ENCODE measurements at places on chromosomes 13 and 19. TPM values are rescaled to one million over a fixed set of nuclear protein-coding genes. Genes with fewer than 3 reads are reported as not detected.

DNA sequence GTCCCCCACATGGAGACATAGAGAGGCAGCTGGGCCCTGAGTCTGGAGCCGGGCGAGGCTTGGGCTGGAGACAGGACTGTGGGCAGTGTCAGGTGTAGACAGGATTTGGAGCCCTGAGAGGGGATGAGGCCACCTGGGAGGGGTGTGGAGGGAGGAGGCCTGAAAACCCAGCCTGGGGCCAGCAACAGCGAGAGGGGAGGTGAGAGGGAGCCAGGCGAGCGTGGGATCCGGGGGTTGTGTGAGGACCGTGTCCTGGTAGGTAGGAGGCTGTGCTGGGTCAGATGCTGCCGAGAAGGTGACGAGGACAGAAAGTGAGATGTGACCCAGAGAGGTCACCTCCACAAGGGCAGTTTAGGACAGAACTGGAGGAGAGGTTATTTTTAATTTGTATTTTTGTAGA lies 7.4 kb downstream of the MPND start:
- DNase-seq: no peak

DNA sequence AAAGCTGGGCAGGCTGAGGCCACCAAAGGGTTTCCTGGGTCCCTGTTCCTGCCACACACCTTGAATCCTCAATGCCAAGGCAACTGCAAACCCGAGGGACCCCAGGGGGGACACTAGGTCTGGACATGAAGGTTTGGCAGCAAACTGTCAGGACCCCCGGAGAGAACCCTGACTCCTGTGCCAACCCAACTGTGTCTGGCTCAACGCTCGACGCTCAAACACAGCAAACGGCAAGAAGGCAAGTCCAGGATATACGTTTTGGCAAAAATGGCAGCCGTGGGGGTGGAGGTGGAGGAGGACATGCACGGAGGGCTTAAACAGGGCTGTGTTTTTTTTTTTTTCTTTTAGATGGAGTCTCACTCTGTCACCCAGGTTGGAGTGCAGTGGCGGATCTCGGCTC lies 73.0 kb downstream of the GADD45B start:
- no peak for DNase-seq

DNA sequence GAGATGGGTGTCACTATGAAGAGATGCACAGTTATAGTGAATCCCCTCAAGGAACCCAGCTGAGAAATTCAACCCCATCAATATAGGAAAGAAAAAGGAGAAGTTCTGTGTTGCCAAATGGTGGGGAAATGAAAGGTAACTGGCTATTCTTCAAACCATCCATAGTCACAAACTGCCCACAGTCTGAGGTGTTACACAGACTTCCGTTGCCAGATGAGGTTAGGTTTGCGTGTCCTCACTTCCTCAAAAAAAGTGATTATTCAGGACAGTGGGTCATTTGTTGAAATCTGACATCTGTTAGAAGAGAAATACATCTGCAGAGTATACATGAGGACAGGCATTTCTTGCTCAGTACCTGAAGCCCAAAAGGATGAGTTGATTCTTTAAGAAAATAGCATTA lies 9.0 kb downstream of the SIGLEC5 start:
- DNase-seq: no peak

DNA sequence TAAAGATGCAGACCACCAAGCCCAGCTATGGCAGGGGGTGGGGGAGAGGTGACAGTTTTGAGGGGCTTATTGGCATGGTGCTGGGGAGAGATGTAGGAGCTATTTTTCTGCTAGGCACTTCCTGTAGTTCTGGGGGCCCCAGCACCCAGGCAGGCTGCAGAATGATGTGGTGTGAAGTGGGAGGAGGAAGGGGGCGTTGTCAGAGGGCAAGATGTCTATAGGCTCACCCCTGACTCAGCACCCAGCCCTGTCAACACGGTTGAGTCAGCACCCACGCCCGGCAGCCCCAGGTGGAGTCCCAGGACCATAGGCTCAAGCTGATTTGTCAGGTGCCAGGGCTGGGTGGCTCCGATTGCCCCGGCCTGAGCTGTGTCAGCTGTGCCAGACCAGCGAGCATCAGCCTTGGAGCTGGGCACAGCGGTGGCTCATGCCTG lies 5.8 kb downstream of the KLF2 start:
- peak; percentile 88 for DNase-seq

DNA sequence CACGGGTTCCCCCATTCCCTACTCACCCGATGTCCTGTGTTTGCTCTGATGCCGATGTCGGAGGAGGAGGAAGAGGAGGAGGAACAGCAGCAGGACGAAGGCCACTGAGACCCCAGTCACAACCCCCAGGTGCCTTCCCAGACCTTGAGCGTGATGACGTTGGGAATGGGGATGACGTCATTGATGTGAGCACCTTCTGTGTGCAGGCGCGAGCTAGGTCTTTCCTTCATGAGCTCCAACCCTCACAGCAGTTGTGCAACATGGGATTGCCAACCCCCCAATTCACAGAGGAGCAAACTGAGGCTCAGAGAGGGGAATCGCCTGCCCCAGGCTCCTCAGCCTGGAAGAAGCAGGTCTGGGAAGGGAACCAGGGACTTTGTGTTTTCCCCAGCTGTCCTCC lies 4.2 kb downstream of the LILRB5 start:
- DNase-seq: no peak

- DNase-seq: no peak
Measured at GRCh38 chr13:20738616-20739015, 35.1 kb downstream of the IL17D start.

DNA sequence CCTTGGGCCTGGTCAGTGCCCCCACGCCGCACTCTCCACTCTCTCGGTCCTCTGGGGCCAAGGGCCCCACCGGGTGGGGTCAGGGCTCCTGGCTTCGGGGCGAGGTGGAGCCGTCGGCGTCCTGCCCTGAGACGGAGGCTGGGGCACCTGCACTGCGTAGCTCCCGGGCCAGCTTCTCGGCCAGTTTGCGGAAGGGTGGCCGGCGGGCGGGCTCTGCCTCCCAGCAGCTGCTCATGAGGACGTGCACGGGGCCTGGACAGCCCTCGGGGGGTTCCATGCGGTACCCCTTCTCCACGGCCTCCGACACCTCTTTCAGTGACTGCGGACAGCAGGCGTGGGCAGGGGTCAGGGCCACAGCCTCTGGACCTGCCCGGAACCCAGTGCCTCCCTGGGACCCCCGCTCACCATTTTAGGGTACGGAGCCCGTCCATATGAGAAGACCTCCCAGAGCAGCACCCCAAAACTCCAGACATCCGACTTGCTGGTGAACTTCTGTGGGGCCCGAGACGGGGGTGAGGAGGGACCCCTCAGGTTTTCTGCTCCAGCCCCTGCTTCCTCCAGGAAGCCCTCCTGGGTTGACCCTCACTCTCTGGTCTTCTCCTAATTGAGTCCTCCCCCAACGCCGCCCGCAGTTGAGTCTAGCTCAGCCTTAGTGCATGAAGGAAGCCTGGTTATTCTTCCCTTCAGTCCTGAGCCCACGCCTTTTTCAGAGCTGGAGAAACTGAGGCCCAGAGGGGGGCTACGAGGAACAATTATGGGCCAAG lies 6.3 kb upstream of the RAX2 start:
- no peak for DNase-seq

- no peak for DNase-seq
Measured at GRCh38 chr13:60427285-60427684, 30.3 kb downstream of the TDRD3 start.

DNA sequence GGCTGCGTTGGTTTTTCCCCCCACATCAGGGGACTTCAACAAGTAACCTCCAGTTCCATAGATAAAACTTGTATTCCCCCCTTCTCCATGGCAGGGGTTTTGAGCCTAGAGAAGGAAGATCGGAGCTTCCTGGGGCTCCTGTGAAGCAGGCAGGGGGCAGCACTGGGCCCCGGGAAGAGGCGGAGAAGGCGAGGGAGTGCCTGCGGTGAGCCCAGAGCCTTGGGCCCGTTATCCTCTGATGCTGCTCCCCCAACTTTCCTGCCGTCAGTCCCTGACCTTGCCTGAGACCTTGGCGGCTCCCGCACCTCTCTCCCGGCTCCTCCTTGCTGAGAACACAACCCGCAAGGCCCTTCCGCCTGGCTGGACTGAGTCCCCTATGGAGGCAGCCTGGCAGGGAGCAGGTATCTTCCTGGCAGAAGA lies 2.5 kb downstream of the LIPE start:
- peak; percentile 41 for DNase-seq

DNA sequence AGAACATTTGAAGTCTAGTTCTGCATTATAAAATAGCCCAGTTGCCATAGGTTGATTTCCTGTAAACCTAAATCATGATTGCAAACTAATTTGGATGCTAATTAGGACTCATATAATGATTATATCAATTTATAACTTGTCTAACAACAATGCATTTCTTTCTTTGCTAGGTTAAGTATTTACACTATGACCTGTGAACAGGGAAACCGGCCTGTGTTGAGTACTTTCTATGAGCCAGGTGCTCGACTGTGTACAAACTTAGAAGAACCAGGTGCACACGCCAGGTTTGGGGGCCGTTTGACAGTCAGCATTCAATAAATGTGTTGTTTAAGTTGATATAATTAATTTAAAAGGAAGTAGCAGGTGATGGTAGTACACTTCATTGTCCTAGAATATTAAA lies 203.1 kb downstream of the TM9SF2 start:
- DNase-seq: no peak

DNA sequence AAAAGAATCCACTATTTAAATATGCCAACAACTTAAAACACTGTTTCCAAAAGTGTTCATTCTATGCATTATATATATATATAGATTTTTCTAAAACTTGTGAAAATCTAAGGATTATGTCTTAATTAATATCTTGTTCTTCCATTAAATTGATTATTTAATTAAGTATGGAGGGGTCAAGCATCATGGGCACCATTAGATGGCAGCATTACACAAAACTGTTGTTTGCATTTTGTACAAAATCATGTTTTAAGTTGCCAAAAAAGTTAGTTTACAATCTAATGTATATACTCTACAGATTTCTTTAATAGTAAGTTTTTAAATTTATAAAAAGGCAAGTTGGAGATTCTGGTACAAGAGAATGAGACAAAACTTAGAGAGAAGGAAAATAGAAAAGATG lies 213.2 kb upstream of the EDNRB start:
- DNase-seq: no peak

- DNase-seq: no peak
Measured at GRCh38 chr13:73844986-73845385, 289.2 kb downstream of the KLF12 start.

- no peak for DNase-seq
Measured at GRCh38 chr13:37601648-37602440, 3.3 kb upstream of the POSTN start.

GRCh38 chr19:7272856-7273578 lies 21.2 kb downstream of the INSR start:
- DNase-seq: no peak

- no peak for DNase-seq
Measured at GRCh38 chr13:39302820-39303219, 264.6 kb downstream of the NHLRC3 start.

DNA sequence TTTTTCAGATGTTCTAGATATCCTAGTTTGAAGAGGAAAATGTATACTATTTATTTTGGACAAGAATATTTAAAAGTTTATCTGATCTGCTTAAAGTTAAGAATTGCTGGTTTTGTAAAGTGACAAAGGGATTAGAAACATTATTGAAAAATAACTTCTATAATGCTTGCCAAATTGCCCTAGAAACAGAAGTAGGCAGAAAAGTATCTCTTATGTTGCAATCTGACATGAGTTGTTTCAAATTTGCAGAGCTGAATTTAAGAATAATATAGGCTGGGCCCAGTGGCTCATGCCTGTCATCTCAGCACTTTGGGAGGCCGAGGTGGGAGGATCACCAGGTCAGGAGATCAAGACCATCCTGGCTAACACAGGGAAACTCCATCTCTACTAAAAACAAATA lies 777.1 kb downstream of the LIG4 start:
- DNase-seq: no peak

THSD8 gene
- not detected for total RNA-seq

COG6 gene
- total RNA-seq: 7.7 TPM

NANOS2 gene
- total RNA-seq: not detected

MIDN gene
- total RNA-seq: 31.6 TPM

SBK2 gene
- not detected for total RNA-seq

ATP8A2 gene
- 3.5 TPM for total RNA-seq

TNNT1 gene
- total RNA-seq: not detected

NLRP4 gene
- not detected for total RNA-seq
